GM04503 (cell line): ENCODE measurements at places on chromosomes 1 and 21.

- no peak for DNase-seq
Measured at GRCh38 chr1:244866355-244866754, 2.0 kb upstream of the HNRNPU start.

DNA sequence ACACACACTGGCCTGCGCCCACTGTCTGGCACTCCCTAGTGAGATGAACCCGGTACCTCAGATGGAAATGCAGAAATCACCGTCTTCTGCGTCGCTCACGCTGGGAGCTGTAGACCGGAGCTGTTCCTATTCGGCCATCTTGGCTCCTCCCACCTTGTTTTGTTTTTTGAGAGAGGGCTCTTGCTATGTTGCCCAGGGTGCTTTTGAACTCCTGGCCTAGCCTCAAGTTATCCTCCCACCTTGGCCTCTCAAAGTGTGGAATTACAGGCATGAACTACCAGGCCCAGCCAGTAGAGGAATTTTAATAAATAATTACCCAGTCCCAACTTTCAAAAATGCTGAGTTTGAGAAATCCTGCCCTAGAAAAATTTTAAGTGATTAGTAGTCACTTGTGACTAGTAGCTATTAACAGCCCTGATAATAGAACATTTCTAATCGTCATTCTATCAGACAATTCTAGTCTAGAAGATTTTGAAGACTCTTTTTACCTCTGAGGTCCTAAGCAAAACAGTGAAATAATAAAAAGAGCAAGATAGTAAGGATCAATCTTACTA lies 30.9 kb upstream of the SLC35D1 start:
- DNase-seq, result no peak

GRCh38 chr1:36156329-36157114 lies 562 bp downstream of the MAP7D1 start:
- DNase-seq, result no peak

DNA sequence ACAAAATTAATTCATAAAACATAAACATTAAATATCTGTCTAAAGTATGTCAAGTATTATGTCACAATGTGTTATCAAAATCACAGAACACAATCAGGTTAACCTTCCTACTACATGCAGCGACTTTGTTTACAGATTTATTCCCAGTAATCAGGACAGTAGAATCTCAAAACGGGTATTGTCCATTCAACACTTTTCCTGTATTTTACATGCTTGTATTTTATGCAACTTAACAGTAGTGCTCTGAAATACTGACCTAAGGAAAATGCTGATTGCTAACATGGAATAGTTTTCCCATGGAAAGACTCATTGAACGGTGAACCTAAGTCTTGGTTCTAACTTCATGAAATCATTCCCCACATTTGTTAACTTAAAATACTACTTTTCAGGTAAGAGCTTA lies 2.3 kb downstream of the SERBP1 start:
- DNase-seq, result no peak

DNA sequence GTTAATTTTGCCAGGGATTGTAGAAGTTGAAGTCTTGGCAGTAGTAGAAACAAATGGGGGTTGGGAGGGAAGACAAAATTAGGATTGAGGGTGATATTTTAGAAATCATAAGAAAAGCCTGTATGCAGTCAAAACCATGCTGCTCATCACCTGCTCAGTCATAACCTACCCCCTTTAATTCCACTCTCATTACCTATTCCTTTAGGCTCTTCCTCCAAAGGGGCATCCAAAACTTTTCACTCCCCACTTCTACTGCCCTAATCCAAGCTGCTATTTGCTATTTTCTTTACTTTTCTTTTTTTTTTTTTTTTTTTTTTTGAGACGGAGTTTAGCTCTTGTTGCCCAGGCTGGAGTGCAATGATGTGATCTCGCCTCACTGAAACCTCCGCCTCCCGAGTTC lies 11.5 kb downstream of the H3-3A start:
- DNase-seq, result no peak

GRCh38 chr1:149936170-149936991 lies at the start of gene MTMR11:
Gene MTMR11, minus strand, starts transcription at chr1:149936879. Its CDS starts 232 bp downstream, at chr1:149936647.
- no peak for DNase-seq

DNA sequence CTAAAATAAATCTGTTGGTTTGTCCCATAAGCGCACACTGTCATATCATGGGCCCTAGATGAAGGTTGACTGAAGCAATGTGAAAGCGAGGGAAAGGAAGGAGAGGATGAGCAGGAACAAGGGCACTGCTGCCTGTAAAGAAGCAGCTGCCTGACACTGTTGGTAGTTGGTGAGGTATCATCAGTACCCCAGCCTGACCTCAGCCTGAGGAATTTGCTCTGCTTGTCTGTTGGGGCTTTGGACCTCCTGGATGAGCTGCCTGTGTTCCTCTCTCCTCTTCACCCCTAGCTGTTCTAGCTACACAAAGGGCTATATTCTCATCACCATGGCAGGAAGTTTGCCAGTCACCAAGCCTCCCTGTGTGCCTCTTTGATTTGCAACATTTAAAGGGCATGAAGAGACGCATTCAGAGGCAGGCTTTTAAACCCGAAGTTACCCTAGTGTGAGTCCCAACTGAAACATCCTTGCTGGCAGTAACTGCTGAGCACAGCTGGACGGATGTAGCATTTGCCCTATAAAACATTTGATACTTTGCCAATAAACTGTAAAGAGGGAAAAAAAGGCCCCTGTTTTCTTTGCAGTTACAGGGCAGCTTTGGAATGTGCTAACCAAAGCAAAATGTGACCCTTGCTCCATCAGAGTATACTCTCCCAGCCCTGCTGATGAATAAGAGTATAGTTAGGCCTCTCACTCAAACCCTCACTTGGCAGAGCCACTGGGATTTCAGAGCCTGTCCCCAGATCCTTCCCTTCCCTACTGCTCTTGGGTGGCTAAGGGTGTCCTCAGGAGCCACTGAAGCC lies 22.2 kb upstream of the SPATA6 start:
- peak; percentile 69 for DNase-seq

- no peak for DNase-seq
Measured at GRCh38 chr1:226223786-226224244, 351 bp downstream of the MIXL1 start.

- no peak for DNase-seq
Measured at GRCh38 chr1:76352741-76353435, 278.3 kb downstream of the ST6GALNAC3 start.

DNA sequence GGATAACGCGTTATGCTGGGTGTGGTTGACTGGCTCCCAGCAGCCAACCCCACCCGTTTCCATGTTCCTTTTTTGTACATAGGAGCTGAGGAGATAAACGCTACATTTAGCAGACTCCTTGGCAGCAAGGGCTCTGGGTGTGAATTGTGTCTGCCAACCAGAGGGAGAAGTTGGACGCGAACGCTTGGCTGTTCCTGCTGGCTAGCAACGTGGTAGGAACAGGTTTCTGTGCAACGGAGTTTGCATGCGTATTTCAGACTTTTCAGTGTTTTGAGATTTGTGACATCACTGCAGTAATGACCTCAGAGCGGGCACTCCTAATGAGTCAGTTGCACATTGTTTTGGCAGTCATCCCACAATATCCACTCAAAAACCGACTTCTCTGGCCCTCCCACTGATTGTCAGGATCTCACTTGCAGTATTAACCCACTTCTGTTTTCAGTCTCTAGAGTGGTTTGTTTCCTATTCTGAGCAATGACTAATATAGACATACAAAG lies 98.7 kb upstream of the RGS1 start:
- no peak for DNase-seq

GRCh38 chr1:200207711-200208126 lies 180.2 kb downstream of the NR5A2 start:
- no peak for DNase-seq

- DNase-seq, result no peak
Measured at GRCh38 chr1:183027791-183028190, 4.6 kb downstream of the LAMC1 start.

DNA sequence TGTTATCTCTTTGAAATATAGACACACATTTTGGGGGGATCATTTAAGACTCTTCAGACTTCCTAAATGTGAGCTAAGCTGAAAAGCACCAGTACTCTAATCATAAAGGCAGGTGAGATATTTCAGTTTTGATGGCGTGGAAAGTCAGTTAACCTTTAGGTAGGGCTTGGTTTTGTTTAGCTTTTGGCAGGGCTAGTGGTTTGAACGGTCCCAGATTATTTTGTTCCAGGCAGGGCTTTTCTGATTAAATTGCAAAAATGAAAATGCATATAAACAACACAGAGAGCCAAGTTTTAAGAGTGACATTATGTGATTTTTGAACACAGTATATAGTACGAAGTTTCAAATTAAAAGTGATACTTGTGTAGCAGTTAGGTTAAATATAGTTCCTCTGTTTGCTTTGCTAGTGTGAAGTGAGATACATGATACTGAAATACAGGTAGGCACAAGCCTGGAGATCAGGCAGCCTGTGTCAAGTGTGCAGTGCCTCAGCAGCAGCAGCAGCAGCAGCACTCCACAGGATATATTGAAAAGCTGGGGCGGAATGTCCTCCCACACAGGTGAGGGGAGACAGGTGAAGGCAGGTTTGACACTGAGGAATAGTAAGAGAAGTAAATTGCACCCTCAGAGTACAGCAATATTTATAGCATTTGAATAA lies 47.4 kb downstream of the CAMTA1 start:
- no peak for DNase-seq

GRCh38 chr1:84722794-84723193 lies 32.5 kb upstream of the SSX2IP start:
- peak; percentile 76 for DNase-seq

DNA sequence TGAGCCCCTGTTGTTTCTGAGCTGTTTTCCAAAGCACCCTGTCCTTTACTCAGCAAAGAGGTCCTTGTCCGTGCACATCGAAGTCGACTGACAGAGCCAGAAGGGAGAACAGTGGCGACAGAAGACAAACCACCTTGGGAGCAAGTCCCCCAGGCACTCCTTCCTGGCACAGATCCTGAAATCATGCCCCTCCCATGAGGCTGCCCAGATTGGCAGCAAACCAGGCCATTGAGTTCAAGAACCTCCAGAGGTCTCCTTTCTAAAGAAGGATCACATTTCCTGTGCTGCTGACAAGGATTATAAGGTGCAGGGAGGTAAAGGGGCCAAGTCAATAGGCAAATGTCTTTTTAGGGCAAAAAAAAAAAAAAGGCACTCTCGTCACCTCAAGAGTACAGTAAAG lies 84.7 kb upstream of the HIVEP3 start:
- no peak for DNase-seq

DNA sequence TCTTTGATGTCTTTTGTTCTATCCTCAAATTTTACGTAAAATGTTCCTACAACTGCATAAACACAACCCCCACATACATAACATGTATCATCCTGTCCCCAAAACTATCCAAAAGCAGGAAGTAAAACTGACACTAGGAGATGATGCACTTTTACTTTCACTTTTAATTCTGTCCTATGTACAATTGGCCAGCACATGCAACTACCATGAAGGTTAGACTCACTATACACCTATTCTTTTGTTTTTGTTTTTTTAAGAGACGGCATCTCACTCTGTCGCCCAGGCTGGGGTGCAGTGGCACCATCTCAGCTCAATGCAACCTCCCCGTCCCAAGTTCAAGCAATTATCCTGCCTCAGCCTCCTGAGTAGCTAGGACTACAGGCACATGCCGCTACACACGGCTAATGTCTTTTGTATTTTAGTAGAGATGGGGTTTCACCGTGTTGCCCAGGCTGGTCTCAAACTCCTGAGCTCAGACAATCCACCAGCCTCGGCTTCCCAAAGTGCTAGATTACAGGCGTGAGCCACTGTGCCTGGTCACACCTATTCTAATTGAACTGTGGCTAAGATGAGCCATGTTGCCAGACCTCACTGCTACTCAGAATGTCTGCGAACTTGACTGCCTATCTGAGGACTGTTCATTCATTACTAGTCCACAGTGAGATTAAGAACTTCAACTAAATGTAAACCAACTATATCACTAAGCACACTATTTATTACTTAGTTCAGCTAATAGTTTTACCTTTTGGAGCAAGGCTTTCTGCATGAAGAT lies 48.0 kb downstream of the TOR3A start:
- DNase-seq, result no peak

GRCh38 chr1:6688001-6688400 lies 13.6 kb downstream of the DNAJC11 start:
- no peak for DNase-seq

DNA sequence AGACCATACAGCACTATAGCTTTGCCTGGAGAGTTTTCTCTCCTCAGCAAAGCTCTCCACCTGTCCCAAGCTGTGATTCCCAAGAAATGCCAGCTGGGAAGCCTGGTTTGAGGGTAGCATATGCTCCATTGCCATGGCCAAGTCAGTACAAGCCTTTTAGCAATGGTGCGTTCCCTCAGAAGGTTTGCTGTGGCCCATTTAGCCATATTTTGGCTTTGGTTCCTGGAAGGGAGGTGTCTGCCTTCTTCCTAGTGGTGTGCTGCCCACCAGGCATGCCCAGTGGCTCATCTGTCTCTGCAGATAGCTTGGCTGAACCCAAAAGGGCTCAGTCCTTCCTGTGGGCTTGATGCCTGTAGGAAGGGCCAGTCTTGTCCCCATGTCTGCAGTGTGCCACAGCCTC lies 32.4 kb downstream of the GALNT2 start:
- DNase-seq, result no peak

- DNase-seq, result no peak
Measured at GRCh38 chr1:240151136-240151735, 59.6 kb downstream of the FMN2 start.

GRCh38 chr1:9753121-9753531 lies 70.6 kb downstream of the CLSTN1 start:
- peak; percentile 15 for DNase-seq

GRCh38 chr21:35294231-35294898 lies 245.3 kb upstream of the RUNX1 start:
- DNase-seq, result no peak

- no peak for DNase-seq
Measured at GRCh38 chr1:92333668-92334067, 34.8 kb downstream of the RPAP2 start.
